ENCODE measurements at places on chromosomes 4 and X. TPM values are rescaled to one million over a fixed set of nuclear protein-coding genes. Genes with fewer than 3 reads are reported as not detected.

DNA sequence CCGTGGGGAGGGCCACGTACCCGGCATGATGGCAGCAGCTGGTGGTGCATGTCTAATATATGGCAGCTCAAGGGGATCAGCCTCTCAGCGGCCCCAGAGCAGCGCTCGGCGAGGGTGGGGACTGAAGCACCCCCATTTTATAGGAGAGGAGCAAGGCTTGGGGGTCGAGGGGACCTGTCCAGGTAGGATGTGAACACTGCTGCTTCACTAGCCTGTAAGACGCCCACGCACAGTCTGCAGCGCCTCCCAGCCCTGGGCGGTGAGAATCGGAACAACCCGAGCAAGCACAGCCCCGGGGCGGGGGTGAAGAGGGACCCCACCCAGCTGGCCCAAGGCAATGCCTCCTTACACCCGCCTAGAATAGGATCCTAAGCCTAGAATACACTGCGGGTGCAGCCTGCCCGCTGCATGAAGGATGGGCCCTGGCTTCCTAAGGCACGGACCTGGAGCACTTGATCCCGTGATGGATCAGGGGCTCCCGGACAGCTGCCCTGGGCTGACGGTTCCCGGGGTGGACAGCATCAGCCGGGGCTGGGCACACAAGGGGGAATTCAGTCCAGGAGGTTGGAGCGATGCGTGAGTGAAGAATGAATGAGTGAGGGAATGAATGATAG lies 17.6 kb downstream of the ADRA2C start:
- DNase-seq = no peak

Gene VSIG4
- total RNA-seq = not detected

Gene MAP7D2
- 32.8 TPM for total RNA-seq

Gene NOX1
- not detected for total RNA-seq

- peak; percentile 2 for DNase-seq
These were observed 49.6 kb downstream of the KLF8 start for GRCh38 chrX:56281789-56282188.

Gene SSX2B
- total RNA-seq = not detected

GRCh38 chrX:68365341-68365740 lies 68.0 kb downstream of the OPHN1 start:
- no peak for DNase-seq

DNA sequence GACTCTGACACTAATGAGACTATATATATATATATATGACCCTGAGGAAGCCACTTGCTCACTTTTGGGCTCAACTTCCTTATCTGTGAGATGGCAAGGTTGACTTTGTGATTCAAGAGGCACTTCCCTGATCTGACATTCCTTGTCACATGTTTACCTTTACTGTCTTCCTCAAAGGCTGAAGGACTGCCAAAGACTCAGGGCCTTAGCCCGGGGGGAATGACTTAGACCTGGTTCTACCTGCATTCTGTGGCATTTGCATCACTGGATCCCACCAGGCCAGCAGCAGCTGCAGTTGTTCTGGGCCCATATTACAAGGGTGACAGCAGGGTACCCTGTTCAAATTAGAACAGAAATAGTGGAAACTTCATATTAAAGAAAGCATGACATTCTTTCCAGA lies 3.1 kb upstream of the HS6ST2 start:
- no peak for DNase-seq

Gene TMPRSS11E
- not detected for total RNA-seq

Gene MAGEA1
- total RNA-seq = not detected

All from renal cortical epithelial cell (primary cell).